ENCODE measurements at places on chromosomes 2 and 18. TPM values are rescaled to one million over a fixed set of nuclear protein-coding genes. Genes with fewer than 3 reads are reported as not detected.

DNA sequence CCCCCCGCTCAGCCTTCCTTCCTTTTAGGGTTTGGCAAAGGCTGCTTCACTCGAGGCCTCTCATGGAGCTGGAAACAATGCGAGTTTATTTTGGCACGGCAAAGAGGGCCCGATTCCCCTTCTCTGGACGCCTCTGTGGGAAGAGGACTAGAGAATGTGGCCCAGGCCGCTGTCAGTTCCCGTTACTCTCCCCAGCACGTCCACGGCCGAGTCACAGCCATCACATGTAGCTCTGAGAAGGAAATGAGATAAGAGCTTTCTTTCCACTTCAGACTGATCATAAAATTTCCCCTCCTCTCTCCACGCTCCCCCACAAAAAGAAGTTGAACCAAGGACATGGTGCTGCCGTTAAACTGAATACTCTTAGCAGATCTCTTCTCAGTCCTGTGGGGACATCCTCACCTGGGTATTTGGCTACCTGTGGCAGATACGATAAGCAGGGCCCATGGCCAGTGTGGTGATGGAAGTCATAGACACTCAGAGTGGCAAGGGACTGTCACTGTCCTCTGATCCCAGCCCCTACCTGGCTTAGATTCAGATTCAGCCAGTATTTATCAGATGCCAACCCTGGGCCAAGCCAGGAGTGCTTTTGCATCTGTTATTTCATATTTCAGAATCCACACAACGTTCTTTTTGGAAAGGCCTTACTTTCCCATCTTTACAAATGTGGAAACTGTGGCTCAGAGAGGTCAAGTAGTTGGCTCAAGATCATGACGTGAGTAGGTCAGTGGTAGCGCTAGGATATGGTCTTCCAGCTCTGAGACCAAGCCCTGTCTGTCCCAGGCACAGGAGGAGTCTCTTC is 101.2 kb downstream of the MCFD2 start:
- peak; percentile 80 for DNase-seq

- DNase-seq = no peak
These were observed 43.4 kb upstream of the GALNT13 start for GRCh38 chr2:153828335-153828734.

GRCh38 chr2:47225061-47225783 is 70.1 kb upstream of the STPG4 start:
- DNase-seq = peak; percentile 74

GRCh38 chr2:105783151-105783738 is 38.5 kb downstream of the NCK2 start:
- DNase-seq = no peak

GRCh38 chr2:31020713-31021112 is 117.5 kb downstream of the GALNT14 start:
- DNase-seq = no peak

- no peak for DNase-seq
These were observed 19.9 kb upstream of the NCKAP5 start for GRCh38 chr2:133588144-133588543.

- no peak for DNase-seq
These were observed 65.1 kb downstream of the TMEM182 start for GRCh38 chr2:102826904-102827303.

DNA sequence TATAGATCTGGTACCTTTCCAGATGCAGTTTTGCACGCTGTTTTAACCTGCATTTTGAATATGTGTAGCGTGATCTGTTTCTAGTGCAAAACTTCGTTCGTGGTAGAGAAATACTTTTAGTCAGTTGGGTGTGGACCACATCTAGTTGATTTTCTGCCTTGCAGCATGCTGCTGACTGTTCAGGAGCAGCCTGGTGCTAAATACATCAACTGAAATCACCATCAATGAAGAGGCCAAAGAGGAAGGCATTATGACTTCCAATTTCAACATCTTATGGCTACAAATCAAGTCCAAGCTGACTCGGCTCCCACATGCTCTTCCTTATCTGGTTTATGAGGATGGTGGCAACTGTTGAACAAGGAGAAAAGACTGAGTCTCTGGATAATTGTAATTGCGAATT is 298.5 kb downstream of the ZNF521 start:
- no peak for DNase-seq

- DNase-seq = no peak
These were observed 42.5 kb downstream of the TANC1 start for GRCh38 chr2:159010963-159011362.

DNA sequence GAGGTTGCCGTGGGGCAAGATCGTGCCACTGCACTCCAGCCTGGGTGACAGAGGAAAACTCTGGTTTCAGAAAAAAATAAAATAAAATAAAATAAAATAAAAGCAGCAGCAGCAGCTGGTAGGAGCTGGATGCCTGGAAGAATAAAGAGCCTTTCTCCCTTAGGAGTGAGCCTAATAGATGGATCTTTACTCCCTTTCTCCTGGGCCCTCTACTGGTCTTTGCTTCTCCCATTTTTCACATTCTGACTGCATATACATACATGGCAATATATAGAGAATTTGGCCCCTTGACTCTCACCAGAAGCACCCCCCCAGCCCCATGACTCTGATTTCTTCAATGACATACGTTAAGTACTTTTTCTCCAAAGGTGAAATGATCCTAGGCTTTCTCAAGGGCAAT is 9.8 kb upstream of the MALT1 start:
- no peak for DNase-seq

- DNase-seq = no peak
These were observed 534.2 kb downstream of the SPAG16 start for GRCh38 chr2:213818436-213818835.

The GPR45 gene
- total RNA-seq = not detected

The OBSL1 gene
- total RNA-seq = 15.6 TPM

The KATNAL2 gene
- 0.33 TPM for total RNA-seq

The DSC3 gene
- 0.04 TPM for total RNA-seq

The SERPINB12 gene
- not detected for total RNA-seq
